ENCODE measurements at places on chromosomes 13 and 19.

GRCh38 chr13:80658705-80659104 lies 317.8 kb upstream of the SPRY2 start:
- no peak for DNase-seq

DNA sequence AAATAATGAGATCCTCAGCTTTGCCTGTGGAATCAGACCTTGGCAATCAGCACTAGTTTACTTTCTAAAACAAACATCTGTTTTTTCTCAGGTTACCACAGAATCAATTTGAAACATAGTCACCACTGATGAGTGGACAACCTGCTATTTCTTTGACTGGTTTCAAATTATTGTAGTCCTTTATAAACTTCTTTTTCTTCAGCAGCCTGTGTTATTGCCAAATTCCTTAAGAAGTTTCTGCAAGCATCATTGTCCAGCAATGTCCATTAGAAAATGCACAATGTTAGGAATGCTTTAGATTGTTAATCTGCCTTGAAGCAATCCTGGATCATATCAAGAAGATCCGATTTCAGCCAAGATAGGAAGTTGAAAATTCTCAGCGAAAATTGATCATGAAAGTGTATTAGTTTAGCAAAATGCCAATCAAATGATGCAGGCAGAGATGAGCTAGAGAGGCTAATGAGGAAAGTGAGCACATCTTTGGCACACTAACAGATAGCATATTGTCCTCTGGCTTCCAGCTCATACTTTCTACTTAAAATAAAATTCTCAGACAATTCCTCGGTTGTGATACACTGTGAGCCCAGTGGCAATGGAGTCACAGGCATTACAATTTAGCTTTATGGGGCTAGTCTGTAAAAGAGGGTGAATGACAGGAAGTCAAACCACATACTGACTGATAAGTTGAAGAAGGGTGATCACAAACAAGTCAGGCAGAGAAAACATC lies 270.6 kb downstream of the SLITRK6 start:
- DNase-seq, result no peak

DNA sequence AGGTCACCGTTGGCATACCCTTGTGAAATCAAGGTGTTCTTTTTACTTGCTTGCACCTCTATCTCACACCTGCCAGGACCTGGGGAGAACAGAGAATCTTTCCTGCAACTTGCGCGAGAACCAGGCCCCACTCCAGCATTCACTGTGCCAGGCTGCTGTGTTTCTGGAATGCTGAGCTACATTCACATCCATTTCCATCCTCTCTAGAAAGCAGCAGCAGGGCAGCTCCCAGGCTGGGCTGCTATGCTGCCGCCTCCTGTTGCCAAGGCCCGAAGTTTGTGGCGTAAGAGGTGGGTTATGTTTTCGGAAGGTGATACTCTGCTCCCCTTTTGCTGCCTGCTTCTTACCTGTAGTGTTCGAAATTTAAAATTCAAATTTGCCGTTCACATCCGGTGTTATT lies 464.1 kb downstream of the KLF5 start:
- no peak for DNase-seq

- no peak for DNase-seq
These were observed 71.9 kb upstream of the IRS2 start for GRCh38 chr13:109858319-109858718.

DNA sequence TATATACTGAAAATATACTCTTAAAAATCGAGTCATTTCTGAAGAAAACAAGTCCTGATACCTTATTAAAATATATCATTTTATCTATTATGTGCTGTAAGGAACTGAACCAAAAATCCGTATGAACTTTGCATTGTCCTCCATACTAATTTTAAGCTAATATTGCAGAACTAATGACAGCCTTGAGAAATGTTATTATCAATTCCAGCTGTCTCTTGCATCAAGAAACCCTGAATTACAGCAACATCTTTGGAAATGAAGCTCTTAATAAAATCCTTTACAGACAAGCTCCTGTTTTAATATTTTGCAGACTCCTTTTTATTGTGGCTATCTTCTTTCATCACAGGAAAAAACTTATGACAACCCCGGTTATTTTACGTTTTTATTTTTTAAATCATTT lies 1335.3 kb downstream of the EFNB2 start:
- no peak for DNase-seq

DNA sequence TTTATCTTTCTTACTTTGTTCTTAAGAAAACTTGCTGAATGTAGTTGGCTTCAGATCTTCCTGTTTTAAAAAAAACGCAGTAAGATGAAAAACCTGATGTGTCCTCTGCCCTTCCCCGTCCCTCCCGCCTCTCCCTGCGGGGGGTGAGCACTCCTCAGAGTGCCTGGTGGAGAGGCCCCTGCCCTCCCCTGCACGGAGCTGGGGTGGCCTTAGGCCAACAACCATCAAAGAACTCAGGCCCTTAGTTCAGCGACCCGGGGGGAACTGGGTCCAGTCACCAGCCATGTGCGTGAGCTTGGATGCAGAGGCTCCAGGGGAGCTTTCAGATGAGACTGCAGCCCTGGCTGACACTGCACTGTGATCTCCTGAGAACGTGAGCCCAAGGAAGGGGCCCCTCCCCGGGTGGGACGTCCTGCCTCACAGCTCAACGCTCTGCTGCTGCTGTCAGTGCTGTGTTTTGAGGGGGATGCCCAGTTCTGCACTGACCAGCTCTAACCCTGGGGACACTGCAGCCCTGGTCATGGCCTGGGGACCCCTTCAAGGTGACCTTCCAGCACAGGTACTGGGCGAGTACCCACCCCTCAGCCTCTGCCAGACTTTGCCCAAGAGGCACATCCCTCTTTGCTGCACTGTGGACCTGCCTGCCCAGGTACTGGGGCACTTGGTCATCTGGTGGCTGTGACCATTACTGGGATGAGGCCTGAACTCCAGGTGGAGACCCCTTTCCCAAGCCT lies 42.7 kb downstream of the ANKRD10 start:
- DNase-seq, result no peak

DNA sequence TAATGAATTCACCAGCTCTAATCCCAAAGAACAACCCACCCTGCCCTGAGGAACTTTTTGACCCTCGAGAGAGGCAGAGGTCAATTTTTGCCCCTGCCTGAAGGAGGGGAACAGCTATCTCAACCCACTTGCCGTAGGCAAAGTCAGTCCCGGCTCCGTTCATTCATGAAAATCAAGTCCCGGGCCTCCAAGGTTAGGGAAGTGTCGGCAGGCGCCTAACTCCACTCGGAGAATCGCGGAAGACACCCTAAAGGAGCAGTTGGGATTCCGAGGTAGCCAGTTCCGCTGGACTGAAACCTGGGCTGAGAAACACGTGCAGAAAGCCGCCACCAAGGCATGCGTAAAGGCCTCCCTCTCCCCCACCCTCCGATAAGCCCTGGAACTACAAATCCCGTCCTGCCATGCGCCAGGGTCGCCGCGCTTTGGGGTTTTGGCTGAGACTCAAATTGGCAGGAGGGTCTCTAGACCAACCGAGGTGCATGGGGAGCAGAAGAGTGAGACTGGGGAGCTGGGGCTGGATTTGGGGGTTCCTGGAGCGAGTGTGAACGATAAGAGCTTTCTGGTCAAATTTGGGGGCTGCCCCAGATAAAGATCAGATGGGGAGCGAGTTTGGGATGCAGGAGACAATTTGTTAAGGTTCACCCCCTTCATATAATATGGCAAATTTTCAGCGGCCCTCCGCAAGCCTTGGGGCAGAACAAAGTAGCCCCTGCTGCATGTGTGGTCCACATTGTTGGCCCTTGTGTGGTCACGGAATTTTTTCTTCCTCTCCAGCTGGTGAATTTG lies at the start of gene TNPO2:
Gene TNPO2 (minus strand): TSS at position 292 of the 786 bp plus-strand sequence. CDS start 2,955 bp downstream, outside the sequence.
- DNase-seq, result peak; percentile 78

- DNase-seq, result peak; percentile 90
These were observed 28.1 kb downstream of the GPX4 start for GRCh38 chr19:1131718-1132551.

GRCh38 chr19:13298565-13299481 lies 148.6 kb downstream of the IER2 start:
- DNase-seq, result no peak

DNA sequence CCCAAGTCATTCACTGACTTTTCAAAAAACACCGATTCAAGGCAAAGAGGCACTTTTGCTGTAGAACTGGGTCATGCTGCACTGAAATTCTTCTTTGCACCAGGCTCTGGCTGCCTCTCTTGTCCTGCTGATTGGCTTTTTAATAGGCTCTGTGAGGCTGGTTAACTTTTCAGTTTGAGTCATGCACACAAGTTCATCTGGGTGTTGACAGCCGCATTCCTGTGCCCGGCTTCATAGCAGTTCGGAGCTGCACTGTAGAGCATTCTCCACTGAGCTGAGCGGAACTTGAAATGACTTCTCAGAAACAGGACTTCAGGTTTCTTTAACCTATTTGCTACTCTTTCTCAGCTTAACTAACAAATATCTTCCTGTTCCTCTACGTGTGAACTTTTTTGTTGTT lies 978.3 kb downstream of the UQCRFS1 start:
- DNase-seq, result no peak

DNA sequence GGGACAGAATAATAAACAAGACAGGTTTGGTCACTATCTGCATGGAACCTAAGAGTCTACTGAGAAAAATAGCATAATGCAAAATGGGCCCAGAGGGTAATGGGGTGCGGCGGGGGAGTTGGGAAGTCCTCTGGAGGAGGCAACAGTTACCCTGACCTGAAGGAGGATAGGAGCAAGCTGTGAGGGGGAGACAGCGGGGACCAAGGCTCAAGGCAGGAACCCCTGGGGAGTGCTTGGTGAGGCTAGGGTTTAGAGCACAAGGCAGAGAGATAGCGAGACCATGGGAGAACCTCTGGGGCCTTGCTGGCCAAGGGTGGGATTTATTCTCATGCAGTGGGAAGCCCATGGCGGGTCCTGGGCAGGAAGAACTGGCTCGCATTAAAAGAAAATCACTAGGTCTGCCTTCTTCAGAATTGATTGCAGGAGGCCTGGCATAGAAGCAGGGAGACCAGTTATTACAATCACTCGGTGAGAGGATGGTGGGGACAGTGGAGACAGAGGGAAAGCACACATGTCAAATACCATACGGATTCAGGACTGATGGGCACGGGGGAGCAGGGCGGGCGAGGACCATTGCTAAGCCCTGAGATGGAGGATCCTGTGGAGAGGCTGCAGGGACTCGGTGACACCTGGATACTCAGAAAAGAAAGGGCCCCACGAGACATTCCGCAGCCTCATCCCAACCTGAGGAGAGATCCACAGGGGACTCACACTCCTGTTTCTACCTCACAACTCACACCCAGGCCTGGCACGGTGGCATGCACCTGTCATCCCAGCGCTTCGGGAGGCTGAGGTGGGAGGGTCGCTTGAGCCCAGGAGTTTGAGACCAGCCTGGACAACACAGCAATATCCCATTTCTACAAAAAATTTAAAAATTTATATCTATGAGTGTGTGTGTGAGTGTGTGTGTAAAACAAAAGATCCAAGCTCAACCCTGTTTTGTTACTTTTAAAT lies 110.4 kb downstream of the URI1 start:
- DNase-seq, result no peak

DNA sequence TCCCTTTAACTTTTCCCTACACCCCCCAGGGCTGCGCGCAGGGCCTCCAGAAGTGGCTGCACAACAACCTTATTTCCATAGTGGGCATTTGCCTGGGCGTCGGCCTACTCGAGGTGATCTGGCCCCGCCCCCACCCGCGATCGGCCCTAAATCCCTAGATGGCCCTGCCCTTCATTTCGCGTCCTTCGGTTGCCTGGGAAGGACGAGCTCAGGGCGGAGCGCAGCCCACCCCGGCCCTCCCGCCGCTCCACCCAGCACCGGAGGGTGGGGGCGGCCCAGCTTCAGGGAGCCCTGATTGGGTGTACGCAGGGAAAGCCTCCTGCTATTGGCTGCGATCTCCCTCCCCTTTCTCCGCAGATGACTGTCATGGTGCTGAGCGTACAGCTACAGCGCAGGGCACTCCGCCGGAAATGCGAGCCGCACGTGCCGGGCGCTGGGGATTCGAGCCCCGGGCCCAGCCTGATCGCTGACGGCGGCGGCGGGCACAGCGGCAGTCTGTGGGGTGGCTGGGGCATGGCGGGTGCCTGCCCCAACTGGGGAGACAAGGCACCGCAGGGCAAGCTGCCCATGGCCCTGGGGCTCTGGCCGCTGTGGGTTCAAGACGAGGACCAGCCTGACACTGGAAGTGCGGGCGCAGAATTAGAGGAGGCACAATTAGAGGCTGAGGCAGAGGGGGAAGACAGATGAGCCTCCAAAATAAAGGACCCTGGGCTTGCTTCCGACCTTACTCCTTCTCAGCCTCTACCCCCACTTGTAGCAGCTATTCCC lies 4.3 kb downstream of the CD37 start:
- DNase-seq, result no peak

DNA sequence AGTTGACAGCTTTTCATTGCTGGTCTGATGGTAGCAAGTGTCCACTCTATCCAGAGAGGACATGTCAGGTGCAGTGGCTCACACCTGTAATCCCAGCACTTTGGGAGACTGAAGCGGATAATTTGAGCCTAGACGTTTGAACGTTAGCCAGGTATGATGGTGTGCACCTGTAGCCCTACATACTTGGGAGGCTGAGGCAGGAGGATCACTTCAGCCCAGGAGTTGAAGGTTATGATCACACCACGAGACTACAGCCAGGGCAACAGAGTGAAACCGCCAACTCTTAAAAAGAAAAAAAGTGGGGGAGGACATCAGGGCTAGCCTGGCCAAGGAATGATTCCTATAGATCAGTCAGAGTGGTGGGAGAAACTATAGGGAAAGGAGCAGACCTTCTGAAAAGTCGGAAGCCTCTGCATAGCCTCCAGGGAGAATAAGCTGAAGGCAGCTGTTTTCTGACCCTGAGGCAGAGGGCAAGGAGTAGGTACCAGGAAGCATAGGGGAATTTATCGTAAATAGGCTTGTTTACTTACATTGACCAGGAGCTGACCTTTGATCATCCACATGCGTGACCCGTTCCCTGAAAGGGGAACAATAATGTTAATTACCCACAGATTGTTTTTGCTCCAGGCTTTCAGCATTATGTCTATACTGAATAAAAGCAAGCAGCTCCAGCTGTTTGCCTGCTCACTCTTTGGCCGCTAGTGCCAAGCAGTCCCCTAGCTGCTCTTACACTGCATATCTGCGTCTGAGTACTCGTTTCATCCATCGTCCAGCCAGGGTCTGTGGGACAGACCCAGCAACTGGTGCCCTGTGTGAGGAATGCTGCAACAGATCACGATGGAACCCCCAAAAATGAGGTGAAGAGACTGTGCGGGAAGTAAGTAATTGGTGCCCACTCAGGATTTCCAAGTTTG lies 161.6 kb downstream of the RNF17 start:
- DNase-seq, result no peak

GRCh38 chr13:114023716-114024602 lies 50.1 kb upstream of the C13orf46 start:
- DNase-seq, result no peak

DNA sequence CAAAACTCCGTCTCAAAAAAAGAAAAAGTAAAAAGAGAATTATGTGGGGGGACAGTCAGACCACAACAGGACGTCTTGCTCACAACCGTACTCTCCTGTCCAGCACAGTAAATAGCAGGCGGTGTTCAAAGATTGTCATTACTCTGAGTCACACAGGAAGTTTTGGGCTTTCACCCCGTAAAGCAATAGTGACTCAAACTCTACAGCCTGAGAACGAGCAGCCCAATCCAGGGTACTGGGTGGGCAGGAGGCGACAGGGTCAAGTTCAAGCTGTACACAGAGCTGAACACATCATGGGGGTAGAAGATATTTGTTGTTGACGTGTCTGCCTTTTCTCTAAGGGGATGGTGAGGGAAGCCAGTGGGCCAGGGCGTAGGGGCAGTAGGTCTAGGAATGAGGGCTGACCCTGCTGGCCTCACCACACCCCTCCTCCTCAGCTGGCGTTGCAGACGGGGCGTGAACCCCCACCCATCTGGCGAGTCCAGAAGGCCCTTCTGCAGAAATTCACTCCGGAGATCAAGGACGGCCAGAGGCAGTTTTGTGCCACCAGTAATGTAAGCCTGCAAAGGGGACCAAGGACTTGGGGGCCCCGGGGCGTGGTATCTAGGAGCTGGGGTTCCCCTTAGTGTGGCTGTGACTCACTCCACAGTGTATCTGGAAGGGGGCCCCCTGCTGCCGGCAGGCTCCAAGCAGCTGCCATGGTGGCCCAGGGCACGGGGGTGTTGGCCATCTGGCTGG lies 23.3 kb downstream of the PRR12 start:
- DNase-seq, result peak; percentile 45

Measured in activated naive CD8-positive, alpha-beta T cell treated with anti-CD3 and anti-CD28 coated beads for 36 hours (primary cell).